ENCODE measurements at places on chromosomes 2 and 18. TPM values are rescaled to one million over a fixed set of nuclear protein-coding genes. Genes with fewer than 3 reads are reported as not detected.
A peak's percentile ranks its signal among the peaks of the same experiment; 100 is the strongest.

DNA sequence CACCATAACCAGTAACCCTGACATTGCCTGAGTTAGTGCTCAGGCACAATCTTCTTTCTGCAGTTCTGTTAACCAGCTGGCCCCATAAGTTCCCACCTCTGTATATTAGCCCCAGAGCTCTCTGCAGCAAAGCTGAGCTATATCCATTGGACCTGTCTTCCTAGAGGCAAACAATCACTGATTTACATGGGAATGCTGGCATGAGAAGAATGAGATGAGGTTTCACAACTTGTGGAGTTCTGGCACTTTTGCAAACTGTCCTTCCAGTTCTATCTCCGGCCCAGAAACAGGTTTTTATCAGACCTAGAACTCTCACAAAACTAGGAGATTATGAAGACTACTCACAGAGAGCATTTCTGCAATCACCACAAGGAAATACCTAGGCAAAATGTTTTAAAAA, 7.9 kb upstream of the CCBE1 start:
- no peak for DNase-seq

- DNase-seq, result no peak
Measured at GRCh38 chr2:21395366-21395765, 271.6 kb downstream of the TDRD15 start.

- DNase-seq, result no peak
Measured at GRCh38 chr2:18464913-18465312, 95.5 kb downstream of the RDH14 start.

DNA sequence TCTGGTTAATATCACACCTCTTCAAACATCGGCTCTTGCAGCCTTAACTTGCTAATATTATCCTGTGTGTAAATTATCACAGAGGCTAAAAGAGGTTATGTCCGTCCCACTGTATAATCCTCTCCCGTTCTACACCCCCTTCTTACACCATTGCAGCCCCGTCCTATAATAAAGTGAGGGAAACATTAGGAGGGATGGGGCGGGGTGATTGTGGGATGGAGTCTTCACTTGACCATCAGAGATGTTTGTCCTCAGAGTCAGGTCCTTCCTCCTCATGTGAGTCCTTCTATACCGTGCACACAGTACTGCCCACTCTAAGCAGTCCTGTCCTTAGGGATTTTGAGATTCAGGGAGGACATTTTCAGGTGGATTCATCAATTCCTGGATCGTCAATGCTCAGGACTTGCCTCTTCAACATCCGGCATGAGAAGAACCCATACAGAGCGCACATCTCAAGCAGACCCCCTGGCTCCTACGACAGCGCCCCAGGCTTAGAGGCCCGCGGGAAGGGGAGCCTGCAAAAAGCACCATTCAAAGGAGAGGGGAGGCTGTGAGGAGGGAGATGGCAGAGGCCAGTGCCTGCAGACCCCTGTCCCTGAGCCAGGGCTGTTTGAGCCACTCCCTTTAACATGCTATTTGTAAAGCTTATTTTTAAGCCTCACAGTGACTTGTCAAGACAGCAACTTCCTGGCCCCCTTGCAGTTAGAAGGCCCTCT, 42.8 kb upstream of the ASB18 start:
- peak; percentile 59 for DNase-seq

Gene FIGN
- total RNA-seq, result 37.7 TPM

- DNase-seq, result peak; percentile 51
Measured at GRCh38 chr2:238954841-238955591, 107.1 kb downstream of the TWIST2 start.

GRCh38 chr18:74635224-74635975, 37.7 kb downstream of the ZNF407 start:
- no peak for DNase-seq

GRCh38 chr18:63207143-63207790, 112.3 kb downstream of the BCL2 start:
- DNase-seq, result no peak

DNA sequence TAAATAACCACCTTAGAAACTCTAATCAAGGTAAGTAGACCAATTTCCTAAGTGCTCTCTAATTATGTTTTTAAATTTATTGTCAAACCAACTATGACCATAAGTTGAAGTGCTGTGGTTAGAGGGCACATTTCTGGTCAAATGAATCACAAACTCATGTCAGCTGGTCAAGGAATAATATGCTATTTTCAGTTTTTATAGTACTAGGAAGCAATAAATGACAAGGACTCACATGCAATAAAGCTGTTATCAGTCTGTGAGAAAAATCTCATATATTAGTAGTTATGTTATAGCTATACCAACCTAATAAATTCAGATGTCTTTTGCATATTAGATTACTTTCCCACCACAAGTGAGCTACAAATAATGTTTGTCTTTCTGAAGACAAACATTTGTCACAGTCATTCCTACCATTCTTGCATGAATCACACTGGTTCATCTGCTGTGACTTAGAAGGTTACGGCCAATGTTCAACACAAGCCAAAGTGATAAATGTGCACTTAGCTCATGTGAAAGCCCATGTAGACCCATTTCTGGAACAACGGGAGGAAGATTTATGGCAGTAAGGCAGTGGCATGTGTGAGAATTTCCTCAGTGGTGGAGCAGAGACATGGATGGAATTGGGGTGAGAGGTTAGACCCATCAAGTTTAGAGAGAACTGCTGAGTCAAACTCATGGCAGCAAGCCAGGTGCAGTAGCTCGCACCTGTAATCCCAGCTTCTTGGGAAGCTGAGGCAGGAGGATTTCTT, 27.4 kb upstream of the CCNYL1 start:
- DNase-seq, result no peak

Gene RNF149
- 31.8 TPM for total RNA-seq

- DNase-seq, result no peak
Measured at GRCh38 chr2:232104076-232104646, 142.6 kb downstream of the DIS3L2 start.

DNA sequence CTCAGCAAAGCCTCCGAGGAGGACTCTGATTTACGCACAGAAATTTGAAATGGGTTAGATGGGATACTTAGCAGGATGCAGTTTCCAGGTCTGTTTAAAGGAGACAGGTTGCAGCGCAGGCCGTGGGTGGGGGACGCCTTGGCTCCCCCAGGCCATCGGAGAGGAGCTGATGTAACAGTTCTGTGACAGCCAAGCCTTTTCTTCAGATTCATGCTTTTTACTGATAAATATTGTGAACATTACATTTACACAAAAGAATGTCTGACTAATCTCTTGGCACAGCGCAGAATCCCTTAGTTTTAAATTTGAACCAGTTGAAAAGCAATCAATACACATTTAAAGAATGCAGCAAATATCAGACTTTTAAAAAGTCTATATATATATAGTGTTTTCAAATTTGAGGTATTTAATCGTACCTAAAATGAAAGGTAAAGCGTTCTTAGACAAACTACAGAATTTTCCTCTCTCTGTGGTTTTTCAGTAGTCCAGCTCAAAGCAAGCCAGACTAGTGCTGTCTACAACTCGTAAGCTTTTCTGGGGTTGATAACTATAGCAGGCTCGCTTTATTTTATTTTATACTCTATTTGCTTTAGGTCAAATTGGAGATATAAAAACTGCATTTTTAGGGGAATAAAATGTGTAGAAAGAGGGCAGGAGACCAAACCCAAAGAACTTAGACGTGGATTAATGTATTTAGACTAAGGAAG, 221.9 kb downstream of the PIEZO2 start:
- DNase-seq, result no peak

DNA sequence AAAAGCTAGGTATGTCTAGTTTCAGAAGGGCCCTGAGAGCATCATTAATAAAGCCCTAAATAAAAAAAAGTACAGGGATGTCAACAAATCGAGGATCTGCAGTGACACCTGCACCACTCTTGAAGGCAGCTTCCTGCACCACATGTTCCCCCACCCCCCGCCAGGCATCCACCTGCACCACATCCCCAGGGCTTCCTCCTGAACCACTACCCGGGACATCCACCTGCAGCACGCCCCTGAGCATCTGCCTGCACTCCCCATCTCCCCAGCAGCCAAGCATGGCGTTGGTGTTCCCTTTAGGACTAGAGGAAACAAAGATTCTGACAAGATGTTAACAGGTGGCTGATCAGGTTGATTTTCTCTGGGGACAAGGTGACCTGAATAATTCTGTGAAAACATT, 55.2 kb downstream of the DLGAP1 start:
- no peak for DNase-seq

DNA sequence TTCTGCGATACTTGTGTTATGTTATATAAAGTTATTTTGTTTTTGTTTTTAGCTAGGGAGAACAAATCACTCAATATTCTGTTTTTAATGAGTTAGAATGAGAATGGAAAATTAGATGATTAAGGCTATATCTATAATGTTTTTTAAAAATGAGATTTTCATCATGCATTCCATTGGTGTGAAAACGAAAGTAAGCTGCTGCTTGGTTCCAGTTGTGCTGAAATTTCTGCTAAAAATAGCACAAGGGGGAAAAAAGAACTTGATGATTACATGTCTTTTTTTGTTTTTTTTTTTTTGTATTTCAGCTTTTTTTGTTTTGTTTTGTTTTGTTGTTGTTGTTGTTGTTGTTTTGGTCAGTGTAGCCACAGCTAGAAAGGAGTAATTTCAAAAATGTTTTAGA, 242.6 kb upstream of the KCNJ3 start:
- no peak for DNase-seq

- no peak for DNase-seq
Measured at GRCh38 chr2:938181-939005, 12.3 kb upstream of the SNTG2 start.

GRCh38 chr2:234178330-234179030, 128.0 kb downstream of the SPP2 start:
- no peak for DNase-seq

Gene TCF23
- total RNA-seq, result not detected

GRCh38 chr18:933082-933481, 28.4 kb downstream of the ADCYAP1 start:
- no peak for DNase-seq

Gene LYPD1
- total RNA-seq, result 0.18 TPM

DNA sequence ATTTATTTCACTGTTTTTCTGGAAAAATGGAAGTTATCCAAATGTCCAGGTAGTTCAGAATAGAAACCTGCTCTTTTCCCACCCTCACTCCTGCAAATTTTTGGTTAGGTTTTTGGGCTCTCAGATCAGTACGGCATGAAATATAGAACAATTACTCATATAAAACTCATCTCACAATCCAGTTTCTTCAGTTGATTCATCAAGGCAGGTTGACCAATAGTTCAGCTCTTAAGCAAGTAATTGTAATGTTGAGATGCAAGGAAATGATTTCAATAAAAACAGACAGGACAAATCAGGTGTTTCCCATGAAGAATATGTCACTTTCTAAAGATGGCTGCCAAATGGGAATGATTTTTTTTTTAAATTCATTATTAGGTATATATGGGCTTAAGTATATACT, 2.0 kb downstream of the RAB27B start:
- DNase-seq, result no peak

DNA sequence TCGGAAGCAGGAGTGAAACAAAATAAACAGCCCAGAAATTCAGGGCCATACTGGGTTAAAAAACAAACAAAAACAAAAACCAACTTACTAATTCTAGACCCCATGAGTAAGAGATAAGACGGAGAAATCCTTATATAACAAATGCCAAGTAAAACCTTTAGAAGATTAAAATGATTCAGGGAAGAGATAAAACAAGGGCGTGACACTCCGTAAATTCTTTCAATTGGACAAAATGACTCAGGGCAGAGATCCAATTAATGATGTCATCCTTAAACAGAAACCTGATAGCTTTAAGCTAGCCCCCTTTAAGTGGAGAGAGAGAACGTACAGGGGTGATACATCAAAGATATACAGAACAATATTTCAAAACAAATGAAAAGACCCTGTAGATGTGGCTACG, 317.4 kb downstream of the NBAS start:
- no peak for DNase-seq

- DNase-seq, result peak; percentile 23
Measured at GRCh38 chr2:85954590-85955458, 66.0 kb upstream of the ST3GAL5 start.

- DNase-seq, result no peak
Measured at GRCh38 chr2:6310256-6311215, 555.2 kb downstream of the CMPK2 start.

Gene NDC80
- 7.9 TPM for total RNA-seq

GRCh38 chr18:63578357-63578958, 8.7 kb upstream of the SERPINB13 start:
- no peak for DNase-seq

Gene NRP2
- total RNA-seq, result 58.4 TPM

Gene KCNJ3
- not detected for total RNA-seq

Gene G6PC2
- not detected for total RNA-seq

DNA sequence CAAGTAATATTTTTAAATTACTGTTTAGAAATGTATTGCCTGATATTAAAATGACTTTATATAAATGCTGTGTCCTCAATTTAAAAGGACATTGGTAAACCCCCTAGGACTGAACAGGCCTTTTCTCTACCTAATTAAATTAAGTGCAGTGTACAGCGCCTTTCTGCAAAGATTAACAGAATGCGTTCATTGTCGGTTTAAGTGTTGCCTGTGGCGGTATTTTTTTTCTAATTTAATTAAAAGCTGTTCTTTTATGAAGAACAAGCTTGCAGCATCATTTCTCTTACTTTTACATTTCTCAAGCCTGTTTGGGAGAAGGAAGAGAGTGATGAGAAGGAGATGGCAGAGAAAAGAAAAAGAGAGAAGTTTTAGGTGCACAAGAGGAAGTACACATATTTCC, 344.9 kb downstream of the CPS1 start:
- no peak for DNase-seq

Gene CHST9
- 0.18 TPM for total RNA-seq

GRCh38 chr2:53911434-53912189, 51.8 kb upstream of the GPR75 start:
- no peak for DNase-seq

DNA sequence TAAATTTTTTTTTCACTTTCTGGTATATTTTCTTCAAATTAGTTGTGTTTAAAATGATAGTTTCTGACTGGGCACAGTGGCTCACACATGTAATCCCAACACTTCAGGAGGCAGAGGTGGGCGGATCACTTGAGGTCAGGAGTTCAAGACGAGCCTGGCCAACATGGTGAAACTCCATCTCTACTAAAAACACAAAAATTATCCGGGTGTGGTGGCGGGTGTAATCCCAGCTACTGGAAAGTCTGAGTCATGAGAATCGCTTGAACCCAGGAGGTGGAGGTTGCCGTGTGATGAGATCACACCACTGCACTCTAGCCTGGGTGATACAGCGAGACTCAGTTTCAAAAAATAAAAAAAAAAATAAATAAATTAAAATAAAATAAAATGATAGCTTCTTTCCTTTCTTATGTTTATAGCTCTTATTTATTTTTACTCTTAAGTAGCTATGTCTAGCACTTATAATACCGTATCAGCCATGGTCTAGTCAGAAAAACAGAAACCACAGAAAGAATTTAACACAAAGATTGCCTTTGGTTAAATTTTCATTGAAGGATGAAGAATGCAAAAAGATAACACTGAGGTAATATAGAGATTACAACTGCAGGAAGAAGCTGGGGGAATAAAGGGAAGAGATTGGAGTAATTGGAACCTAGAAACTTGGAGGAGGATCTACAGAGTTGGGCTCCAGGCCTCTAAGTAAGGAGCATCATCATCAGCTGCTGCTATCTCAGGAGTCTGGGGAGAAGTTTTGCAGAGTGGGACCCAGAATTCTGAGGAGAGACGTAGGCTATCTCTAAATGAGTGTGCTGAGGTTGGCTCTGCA, 54.7 kb upstream of the MBOAT2 start:
- no peak for DNase-seq

Gene LRRC30
- not detected for total RNA-seq

GRCh38 chr18:56574861-56575260, 63.5 kb downstream of the TXNL1 start:
- DNase-seq, result no peak

Gene DPP4
- total RNA-seq, result not detected

Gene SKOR2
- total RNA-seq, result not detected

GRCh38 chr2:165681841-165682240, 112.2 kb downstream of the GALNT3 start:
- DNase-seq, result no peak

- peak; percentile 91 for DNase-seq
Measured at GRCh38 chr2:5691221-5691984, 781 bp upstream of the SOX11 start.

All from osteocyte (in vitro differentiated cells).